ENCODE measurements at places on chromosomes 5 and 9.

GRCh38 chr5:174300118-174300940 lies 254.8 kb downstream of the NSG2 start:
- no peak for DNase-seq

- no peak for DNase-seq
Observed at GRCh38 chr5:163642904-163643303, 137.5 kb downstream of the MAT2B start.

- DNase-seq = no peak
Observed at GRCh38 chr9:4573634-4574389, 83.5 kb downstream of the SLC1A1 start.

DNA sequence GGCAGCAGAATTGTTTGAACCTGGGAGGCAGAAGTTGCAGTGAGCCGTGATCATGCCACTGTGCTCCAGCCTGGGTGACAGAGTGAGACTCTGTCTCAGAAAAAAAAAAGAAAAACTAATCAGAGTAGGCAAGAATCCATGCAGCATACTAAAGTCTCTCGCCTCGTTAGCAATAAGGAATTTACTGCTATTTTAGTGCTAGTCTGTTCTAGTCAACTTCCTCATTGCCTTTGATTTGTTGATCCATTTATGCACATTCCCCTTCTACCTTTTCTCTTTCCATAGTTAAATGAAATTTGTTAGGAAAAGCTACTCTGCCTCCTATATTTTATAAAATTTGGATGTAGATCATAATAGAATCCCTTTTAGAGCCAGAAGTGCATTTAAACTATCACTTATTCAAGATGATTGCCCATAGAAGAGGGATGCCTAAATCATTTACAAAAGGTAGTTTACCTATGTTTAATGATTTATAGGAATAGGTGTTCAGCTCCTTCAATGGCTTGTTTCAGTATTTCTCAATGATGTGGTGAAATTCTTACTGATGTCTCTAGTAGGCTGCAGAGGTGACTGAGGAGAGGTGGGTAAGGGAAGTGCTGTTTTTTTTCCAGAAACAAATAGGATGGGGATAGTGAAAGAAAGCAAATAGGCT lies 1.9 kb downstream of the LRRC19 start:
- no peak for DNase-seq

- no peak for DNase-seq
Observed at GRCh38 chr5:122844910-122845228, 544 bp upstream of the SNX24 start.

DNA sequence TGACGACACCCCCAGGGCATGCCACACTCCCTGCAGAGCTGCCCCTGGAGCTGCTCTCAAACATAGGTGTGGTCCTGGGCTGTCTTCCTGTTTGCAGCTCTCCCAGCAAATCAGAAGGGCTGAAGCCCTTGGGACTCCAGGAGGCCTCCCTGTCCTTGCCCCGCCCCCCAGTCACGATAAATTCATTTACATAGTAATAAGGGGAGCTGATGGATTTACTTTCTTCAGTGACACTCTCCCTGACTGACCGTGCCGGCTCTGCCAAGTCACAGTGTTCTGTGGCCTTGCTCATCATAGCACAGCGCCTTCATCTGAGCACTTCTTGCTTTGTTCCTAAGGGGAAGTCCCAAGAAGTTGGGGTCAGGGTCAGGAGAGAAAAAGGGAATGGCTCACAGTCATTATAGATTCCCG lies 121.4 kb downstream of the ENC1 start:
- DNase-seq = no peak

DNA sequence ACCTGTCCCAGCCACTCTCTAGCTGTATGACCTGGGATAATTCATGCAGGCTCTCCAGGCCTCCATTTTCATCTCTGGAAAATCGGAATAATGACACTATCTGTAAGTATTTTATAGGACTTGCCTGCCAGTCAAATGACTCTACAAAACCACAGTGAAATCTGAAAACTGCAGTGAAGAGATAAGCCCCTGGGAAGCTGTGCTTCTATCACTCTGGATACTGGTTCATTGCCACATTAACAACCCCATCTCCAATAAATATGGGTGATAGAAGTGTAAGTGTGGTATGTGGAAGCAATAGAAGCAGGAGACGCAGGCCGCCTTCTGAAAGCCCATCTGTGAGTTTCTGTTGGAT lies 31.8 kb downstream of the WHRN start:
- no peak for DNase-seq

Data from activated naive CD4-positive, alpha-beta T cell (primary cell).